IPS-NIHi11 (cell line): ENCODE measurements at places on chromosomes 7 and 10.

DNA sequence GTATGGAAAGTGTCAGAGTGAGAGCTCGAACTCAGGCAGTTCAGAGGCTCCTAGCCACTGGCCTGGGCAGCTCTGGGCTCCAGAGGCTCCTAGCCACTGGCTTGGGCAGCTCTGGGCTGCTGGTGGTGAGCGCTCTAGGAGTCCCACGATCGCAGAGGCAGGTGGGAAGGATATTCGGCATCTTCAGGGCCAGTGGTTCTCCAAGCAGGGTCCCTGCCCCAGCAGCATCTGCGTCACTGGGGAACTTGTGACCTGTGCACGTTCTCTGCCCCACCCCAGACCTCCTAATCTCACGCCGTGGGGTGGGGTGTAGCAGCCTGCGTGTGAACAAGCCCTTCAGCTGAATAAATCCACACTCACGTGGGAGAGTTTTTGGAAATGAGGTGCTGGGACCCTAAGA is 25.2 kb upstream of the BTBD16 start:
- DNase-seq, result no peak

- DNase-seq, result peak; percentile 56
Observed at GRCh38 chr10:93039721-93040120, 20.9 kb upstream of the CYP26C1 start.

DNA sequence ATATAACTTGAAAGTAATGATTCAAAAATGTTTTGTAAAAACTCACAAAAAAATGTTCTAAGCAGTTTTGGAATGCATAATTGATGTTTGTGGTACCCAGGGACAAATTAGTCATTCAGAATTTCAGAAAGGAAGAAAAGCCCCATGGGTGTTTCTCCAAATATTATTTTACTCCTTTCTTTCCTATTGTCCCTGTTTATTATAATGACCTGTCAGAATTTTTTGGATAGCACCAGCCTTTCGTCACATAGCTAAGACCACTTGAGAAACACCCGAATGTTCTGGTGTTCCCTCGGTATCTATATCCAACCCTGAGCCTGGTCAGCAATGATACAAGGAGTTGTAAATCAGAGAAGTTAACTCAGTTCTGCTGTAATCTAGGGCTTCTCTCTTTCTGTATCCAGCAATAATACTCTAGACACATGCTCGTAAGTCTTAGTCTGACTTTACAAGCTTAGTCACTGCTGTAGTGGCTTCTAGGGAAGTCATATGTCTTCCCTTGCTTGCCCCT is 64.8 kb upstream of the MEOX2 start:
- DNase-seq, result no peak

- DNase-seq, result no peak
Observed at GRCh38 chr7:27767374-27767773, 27.4 kb downstream of the TAX1BP1 start.

DNA sequence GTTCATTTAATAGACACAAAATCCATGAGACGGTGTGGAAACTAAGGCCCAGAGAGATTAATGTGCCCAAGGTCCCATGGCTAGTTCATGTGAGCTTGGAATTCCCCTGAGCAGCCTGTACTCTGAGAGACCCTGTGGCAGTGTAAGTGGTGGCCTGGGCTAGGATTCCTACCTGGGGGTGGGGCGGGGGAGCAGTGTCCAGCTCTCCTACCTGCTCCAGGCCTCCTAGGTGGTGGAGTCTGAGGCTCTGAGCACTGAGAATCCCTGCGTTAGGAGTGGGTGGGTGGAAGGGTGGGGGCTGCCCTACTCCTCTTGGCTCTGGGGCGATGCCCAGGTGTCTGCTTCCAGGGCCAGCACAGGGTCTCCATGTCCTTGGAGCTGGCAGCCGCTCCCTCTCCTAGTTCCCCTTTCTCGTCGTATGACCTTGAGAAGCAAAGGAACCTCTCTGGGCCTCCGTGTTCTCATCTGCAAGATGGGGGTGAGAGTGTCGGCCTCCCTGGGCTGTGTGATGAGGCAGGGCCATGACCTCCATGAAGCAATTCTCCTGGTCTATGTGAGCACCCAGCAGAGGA is 2.5 kb downstream of the SNCG start:
- no peak for DNase-seq

GRCh38 chr7:26525398-26526264 is 234.0 kb downstream of the SNX10 start:
- no peak for DNase-seq

DNA sequence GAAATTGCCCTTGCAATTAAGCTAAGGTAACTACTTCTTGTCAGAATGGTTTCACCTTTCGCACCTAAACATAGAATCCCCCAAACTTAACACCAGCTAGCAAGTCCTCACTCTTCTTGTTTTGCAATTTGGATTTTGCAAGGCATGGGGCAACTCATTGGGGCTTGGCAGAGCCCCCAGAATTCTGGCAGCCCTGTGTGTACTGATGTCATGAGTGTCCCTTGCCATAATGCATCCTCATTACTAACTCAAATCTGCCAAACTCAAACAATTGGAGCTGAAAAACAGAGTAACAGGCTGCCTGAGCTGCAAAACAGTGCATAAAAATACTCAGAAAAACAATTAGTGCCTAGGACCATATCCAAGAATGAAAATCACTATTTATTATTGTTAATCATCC is 7.9 kb upstream of the XPNPEP1 start:
- DNase-seq, result no peak

DNA sequence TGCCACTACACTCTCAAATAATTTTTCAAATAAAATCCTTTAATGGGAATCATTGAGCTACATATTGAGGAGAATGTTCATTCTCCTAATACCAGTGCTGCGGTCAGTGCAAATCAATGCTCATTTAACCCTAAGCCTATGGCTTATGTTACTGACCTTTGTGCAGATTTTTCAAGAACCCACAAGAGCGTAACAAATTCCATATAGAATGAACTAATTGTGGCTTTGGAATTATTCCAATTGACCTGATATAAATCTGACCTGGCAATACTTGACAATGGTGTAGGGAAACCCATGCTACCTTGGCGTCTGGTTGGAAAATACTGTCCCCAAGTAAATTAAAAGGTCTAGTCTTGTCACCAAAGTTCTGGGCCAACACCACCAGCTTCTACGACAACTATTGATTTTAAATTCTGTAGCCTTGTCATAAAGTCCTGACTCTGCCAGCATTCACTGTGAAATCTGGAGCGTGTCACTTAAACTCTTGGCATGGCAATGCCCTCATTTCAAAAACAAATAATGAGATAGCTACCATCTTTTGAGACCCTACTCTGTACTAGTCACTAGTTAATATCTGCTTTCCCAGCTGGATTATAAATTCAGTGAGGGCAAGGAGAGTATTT is 320.9 kb downstream of the AHR start:
- DNase-seq, result no peak

DNA sequence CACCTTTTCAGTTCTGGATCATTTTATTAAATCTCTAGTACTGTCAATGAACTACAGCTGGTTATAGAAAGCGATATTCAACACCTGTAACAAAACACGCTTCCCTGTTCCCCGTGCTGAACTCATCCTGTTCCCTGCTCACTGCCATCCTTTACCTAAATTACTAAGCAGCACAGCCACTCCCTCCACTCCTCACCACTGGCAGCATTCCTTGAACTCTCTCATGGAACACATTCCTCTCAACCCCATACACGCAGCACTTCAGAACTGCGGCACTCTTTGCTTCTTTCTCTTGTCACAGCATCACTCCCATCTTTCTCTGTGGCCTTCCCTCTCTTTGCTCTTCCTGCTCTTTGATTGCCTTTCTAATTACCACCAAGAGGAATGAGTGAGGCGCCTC is 27.4 kb downstream of the RELN start:
- no peak for DNase-seq

DNA sequence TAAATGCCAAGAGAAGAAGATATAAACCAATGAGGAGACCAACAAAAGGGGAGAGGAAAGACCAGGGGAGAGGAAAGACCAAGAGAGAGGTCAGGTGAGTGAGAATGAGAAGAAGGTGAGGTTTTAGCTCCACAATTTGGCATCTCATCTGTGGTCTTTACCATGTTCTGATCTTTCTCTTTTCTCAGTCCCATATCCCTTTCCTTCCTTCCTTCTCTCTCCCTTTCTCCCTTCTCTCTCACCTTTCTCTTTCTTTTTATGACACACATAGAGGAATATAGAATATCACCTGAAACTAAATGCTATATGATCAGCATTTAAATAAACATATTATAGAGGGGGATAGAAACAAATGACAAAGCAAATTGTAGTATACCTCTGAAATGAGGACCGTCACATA is 57.4 kb downstream of the ATE1 start:
- no peak for DNase-seq

DNA sequence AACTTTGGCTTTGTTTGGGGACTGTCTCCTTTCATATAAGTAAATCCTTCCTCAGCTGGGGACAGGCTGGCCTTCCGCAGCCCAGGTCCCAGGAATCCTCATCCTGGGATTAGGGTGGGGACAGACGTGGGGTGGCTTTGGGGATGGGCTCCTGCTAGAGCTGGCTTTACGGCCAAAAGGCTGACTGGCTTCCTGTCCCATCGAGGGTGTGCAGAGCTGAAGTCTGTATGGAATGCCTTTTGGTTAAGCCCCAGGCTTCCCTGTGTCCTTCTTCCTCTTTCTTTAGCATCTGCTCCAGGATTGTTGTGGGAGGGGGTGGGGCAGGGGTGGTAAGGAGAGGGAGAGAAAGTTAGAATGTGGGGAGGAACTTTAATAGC is 59.4 kb upstream of the AQP1 start:
- DNase-seq, result no peak

- DNase-seq, result no peak
Observed at GRCh38 chr10:125024497-125025234, 82.7 kb downstream of the ZRANB1 start.

DNA sequence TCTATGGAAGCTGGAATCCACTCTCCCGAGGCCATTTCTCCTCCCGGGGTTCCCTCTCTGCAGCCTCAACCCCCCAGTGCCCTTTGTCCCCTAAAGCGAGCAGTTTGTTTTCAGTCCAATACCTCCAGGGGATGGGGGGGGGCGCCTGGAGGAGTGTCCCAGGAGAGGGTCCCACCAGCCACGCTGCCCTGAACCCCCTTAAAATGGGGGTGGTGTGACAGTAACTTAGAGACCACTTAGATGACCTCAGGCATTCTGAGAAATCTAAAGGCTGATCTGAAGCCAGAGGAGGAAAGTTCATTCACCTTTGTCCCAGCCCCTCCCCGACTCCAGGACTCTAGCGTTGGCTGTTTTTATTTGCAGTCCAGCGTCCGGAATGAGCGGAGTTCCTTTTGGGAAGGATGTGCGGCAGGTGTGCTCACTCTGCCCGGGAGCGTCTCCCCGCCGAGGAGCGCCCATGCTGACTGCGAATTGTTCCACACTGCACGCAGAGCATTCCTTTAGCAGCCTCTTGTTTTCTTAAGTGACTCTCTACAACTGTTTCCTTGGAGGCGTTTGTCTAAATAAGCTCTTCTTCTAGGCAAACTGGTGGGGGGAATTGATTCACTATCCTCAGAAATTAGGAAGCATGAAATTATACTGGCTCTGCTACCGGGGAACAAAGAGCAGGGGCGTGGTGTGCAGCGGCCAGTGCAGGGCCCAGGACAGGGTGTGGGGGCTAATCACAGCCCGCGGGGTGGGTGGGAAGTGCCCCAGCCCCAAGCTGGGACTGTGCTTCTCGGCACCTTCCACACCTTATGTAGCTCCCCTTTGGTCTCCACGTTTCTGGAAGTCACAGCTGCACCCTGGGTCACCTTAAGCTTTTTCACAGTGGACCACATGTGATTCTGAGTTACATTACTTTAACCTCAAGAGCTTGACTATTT is 46.3 kb downstream of the SYPL1 start:
- DNase-seq, result no peak

- peak; percentile 65 for DNase-seq
Observed at GRCh38 chr10:95560278-95561176, 644 bp downstream of the SORBS1 start.

DNA sequence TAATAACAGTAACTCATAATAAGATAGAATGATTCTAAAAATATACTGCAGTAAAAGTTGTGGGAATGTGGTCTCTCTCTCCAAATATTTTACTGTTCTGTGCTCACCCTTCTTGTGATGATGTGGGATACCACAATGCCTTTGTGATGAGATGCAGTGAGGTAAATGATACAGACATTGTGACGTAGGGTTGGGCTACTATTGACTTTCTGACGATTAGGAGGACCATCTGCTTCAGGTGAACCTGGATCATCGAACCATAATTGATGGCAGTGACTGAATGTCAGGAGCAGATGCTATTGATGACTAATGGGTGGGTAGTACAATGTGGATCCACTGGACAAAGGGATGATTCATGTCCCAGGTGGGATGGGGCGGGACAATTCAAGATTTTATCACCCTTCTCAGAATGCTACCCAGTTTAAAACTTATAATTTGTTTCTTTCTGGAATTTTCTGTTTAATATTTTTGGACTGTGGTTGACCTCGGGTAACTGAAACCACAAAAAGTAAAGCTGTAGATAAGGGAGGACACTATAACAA is 73.9 kb upstream of the ARMC3 start:
- DNase-seq, result no peak

GRCh38 chr10:126384269-126384873 is 3.9 kb downstream of the ADAM12 start:
- no peak for DNase-seq

- DNase-seq, result no peak
Observed at GRCh38 chr10:103504181-103504783, 10.8 kb downstream of the NEURL1 start.

- no peak for DNase-seq
Observed at GRCh38 chr10:91711885-91712680, 79.2 kb upstream of the PPP1R3C start.

DNA sequence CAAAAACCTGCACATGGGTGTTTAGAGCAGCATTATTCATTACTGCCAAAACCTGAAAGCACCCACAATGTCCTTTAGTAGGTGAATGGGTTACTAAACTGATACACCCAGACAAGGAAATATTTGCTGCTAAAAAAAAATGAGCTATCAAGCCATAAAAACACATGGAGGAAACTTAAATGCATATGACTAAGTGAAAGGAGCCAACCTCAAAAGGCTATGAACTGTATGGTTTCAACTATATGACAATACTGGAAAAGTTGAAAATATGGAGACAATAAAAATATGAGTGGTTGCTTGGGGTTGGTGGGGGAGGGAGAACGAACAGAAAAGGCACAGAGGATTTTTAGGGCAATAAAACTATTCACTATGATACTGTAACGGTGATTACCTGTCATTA is 291.0 kb downstream of the TNS3 start:
- no peak for DNase-seq

- DNase-seq, result no peak
Observed at GRCh38 chr7:12650080-12650479, 37.4 kb upstream of the ARL4A start.

- DNase-seq, result no peak
Observed at GRCh38 chr7:36260481-36260880, 107.4 kb downstream of the EEPD1 start.
